ENCODE measurements at places on chromosomes 6 and 20.

DNA sequence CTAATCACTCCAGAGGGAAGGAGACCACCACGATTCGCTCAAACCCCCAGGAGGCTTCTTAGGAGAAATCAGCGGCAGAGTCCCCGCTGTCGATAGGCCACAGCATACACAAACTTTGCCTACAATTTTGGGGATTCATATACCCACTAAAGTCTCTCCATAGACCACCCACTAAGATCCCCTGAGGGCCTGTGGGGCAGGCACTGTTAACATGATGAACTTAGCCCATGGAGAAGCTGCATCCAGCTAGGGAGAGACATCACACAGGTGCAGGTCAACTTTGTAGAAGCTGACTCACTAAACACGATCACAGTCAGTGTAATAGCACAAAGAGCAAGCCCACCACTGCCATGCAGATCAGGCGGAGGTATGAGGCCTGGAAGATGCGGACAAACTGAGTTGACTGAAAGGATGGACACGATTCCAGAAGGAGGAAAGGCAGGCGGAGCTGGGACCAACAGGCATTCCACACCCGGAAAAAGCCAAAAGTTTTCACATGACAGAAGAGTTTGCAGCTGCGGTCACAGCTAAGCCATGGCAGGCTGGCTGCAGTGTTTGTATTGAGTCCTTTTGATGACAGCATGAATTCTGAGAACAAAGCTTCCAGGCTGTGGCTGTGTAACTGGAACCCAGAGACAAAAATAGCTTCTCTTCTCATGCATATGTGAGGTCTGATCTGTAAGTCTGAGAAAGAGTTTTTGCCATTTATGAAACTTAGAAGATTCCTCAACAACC, 75.7 kb upstream of the QKI start:
- DNase-seq, result no peak

- no peak for DNase-seq
Measured at GRCh38 chr6:130524552-130524951, 158.7 kb downstream of the TMEM200A start.

- DNase-seq, result no peak
Measured at GRCh38 chr6:41191569-41191968, 9.4 kb downstream of the TREML2 start.

DNA sequence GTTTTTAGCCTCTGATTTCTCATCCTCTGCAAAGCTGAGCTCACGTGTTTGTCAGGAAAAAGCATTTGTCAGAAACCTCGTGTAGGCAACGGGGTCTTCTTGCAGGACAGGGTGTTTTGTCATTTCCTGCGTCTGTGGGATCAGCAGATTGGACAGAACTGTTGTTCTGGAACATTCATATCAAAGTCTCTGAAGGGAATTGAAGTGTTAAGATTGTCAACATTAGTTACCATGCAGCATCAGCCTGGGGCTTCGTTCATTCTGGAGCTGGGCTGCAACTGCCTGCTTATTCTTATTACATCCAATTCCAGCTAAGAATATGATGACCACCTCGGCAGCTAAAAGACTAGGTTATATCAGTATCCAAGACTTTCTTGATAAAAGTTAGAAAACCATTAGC, 71.0 kb upstream of the RALGAPA2 start:
- DNase-seq, result no peak

- no peak for DNase-seq
Measured at GRCh38 chr20:18991012-18991411, 177.4 kb downstream of the SCP2D1 start.

GRCh38 chr6:1473166-1473565, 83.8 kb downstream of the FOXF2 start:
- no peak for DNase-seq

DNA sequence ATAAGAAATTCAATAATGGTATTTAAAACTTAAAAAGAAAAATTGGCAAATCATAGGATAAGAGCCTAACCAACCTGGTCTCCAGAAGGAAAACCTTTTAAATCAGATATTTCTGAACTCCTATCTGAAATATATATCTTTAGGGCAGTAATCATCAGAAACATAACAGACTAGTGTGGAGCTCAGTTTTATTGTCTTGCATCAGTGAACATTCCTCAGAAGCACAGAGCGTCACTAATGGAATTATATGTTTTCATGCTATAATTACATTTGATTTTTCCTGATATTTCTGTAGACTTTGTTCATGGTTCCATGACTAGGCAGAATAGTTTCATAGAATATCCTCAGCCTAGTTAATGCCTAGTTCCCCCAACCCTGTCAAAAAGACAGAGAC, 262.2 kb downstream of the EYA4 start:
- DNase-seq, result no peak

DNA sequence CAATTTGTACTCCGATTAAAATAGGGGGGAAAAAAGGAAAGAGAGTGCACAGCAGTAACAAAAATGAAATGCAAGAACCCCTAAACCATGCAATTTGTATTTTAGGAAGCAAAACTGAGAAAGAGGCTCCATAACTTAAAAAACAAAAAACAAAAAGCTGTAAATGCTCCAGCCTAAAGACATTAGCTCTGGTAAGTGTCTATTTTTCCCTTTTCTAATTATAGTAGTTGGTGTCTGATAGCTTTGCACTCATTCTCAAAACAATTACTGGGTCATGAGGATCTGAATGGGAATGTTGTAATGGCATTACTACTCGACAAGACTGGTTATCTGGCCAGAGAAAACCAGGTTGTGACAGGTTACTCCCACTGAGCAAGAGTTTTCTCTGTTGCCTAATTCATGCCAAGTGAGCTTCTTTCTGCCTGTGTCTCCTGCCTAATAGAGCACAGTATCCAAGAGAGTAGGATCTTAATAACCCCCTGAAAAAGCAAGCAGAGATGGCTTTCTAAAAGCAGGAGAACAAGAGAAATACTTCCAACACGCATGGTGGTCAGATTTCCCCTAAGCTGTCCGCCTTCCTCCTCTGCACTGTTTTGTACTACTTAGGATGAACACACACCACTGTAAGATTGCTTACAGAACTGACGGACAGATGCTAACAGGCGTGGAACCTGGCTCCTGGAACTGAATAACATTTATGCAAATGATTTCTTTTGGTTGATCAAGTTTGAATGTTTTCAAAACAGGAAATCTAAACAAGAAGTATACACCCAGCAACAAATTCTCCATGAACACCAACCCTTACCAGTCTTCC, 86.4 kb downstream of the FKBP5 start:
- DNase-seq, result no peak

DNA sequence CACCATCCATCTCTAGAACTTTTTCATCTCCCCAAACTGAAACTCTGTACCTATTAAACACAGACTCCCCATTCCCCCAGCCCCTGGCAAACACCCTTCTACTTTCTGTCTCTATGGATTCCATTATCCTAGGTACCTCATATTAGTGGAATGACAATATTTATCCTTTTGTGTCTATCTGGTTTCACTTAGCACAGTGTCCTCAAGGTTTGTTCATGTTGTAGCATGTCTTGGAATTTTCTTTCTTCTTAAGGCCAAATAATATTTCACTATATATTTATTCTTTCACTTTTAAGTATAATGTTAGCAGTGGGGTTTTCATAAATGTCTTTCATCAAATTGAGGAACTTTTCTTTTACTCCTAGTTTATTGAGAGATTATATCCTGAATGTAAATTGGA, 56.8 kb upstream of the DSP start:
- DNase-seq, result no peak

DNA sequence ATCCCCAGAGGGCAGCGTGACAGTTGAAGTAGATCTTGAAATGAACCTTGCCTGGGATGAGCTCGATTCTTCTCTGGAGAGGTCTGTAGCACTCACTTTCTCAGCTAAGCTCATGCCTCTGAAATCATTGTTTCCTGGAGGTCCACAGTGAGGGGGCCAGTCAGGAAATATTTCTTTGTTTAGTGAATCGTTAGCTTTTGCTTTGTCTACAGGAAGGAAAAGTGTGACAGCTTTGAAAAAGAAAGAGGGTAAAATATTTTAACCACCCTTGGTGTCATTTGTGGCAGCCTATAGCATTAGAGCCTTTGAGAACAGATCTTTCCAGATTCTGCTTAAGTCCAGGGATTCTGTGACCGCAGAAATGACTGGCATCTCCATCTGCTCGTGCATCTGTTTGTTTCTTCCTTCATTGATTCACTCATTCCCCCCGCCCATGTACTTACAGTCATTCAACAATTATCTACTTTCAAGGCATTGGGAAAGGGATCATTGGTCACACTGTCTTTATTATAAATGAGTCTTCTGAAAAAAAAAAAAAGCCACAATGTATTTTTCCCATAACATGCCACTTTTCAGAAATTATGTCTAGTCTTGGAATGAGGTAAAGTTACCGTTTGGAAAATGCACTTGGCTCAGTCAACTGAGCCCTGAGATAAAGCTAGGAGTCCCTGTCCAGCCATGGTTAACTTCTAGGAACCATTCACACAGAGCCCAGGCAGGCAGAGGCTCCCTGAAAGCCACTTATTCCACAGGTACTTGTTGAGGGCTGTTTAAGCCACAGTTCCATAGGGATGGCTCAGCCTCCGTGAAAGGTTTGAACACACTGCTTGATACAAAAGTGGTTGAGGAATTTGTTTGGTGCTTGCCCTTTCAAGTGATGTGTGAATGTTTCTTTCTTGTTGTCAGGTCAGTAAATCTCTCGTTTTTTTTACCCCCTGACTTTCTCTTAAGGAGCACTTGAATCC, 86.0 kb downstream of the TIAM2 start:
- no peak for DNase-seq

DNA sequence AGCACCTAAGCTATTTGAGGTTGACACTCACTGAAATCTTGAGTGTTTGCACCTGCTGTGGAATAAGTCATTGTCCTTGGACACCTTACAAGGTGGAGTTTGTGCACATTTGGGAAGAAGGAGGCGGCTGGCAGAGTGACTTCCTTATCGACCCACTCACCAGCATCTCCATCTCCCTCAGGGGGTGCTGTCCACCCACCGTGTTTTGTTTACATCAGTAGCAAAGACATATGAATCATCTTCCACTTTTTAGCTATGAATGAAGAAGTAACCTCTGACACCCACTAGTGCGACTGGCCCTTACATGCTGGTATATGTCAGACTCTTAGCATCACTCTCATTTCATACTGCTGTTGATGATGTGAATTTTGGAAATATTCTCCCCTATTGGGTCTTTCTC, 119.5 kb upstream of the SGK1 start:
- no peak for DNase-seq

GRCh38 chr20:62528983-62529891, 53.4 kb upstream of the GATA5 start:
- DNase-seq, result no peak

DNA sequence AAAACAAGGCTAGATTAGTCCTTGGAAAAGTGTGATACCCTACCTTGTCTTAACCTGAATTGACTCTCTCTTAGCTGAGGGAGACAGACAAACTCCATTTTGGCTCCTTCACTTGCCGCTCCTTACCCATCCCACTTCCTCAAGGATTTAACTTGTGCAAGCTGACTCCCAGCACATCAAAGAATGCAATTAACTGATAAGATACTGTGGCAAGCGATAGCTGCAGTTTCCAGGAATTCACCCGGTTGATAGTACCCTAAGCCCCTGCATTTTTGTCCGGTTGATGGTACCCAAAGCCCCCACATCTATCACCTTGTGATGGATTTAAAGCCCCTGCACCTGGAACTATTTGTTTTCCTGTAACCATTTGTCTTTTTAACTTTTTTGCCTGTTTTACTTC, 1.9 kb upstream of the SERINC3 start:
- no peak for DNase-seq

GRCh38 chr6:4510317-4510716, 265.9 kb upstream of the CDYL start:
- DNase-seq, result no peak

- no peak for DNase-seq
Measured at GRCh38 chr6:168686029-168686738, 245.2 kb downstream of the SMOC2 start.

GRCh38 chr6:38935051-38935450, 113.5 kb upstream of the GLP1R start:
- no peak for DNase-seq

- no peak for DNase-seq
Measured at GRCh38 chr6:75579951-75580350, 21.7 kb upstream of the SENP6 start.

DNA sequence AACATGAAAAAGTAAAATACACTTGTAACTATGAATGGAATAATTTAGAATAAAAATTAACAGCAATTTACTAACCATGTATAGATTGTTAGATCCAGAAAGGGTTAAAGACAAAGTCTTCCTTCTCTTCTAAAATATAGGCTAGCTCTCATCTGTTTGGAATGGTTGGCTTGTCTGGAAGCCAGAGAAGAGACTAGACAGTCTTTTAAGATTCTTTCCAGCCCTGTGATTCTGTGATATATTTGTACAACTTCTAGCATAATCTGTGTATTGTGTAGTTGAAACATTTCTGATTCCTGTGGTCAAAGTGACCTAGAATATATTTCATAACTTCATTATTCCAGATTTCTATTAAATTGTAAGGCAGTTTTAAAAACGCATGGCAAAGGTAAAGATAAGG, 196.6 kb downstream of the UST start:
- no peak for DNase-seq

DNA sequence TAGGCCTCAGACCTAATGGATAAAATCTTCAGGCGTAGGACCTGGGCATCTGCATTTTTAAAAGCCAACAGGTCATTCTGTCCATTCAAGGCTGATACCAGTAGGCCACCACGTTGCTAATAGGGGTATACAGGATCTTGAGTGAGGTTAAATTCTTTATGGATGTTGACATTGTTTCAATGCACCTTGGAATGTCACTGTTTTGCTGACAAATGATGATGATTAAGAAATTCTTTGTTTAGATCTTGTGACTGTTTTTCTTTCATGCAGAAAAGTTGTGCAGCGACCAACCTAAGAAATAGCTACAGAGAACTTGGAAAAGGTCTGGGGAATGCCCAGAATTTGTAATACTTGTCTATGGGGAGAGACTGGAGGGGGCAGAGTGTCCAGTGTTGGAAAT, 101.1 kb upstream of the CLDN20 start:
- no peak for DNase-seq

GRCh38 chr20:34676642-34677373, at the start of gene PIGU:
PIGU (minus strand) TSS chr20:34677092; CDS start chr20:34677085, 7 bp downstream.
- peak; percentile 89 for DNase-seq

DNA sequence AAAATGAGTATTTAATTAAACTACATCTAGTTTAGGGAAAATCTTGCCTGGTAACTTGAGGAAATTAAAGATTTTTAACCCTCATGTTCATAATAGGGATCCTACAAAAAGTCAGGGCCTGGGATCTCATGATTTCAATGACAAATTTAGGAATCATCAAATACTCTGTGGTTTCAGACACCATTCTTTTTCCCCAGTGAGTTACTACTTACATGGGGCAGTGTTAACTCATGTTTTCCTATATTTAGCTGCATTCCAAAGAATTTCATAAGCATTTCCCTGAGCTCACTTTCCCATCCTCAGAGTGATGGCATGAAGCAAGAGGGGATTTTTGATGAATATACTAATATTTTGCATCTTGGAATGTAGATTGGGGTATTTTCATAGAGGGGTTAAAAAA, 321.7 kb downstream of the CENPW start:
- DNase-seq, result no peak

- DNase-seq, result no peak
Measured at GRCh38 chr6:22271081-22271480, 25.8 kb downstream of the PRL start.

DNA sequence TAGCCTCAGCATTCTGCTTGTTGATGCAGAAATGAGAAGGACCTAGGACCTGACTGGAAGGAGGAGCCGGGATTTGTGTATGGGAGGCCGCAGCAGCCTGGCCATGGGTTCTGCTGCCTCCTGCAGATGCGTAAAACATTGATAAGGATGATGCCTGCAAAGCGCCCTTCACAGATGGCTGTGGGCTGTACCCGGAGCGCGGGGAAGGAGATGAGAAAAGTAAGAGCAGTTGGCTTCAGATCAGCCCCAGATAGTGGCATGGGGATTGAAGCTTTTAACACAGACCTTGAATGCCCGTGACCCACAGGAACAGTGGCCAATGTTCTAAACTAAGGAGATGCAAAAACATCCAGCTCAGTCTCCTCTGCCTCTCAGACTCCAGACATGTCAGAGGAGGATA, 136.4 kb upstream of the KCNG1 start:
- DNase-seq, result no peak
